ENCODE measurements at places on chromosomes 11 and 22.

GRCh38 chr11:101741061-101741460 lies 157.3 kb upstream of the TRPC6 start:
- DNase-seq = no peak

DNA sequence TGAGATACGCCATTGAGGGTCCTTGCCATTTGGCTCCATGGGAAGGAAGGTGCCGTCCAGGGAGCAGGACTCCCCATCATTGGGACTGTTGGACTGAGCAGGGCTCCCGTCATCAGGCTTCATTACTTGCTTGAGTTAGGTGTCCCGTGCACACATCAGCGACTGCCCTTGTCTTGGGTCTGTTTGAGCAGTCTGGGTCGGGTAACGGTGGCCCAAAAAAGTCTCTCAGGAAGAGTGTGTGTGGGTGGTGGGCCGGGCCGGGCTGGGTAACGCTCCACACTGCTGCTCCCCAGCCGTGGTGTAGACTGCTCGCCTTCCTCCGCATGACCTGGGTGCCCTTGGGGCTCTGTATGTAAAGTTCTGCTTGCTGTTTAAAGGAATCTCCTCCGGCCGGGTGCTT lies 293.5 kb downstream of the TBC1D22A start:
- no peak for DNase-seq

DNA sequence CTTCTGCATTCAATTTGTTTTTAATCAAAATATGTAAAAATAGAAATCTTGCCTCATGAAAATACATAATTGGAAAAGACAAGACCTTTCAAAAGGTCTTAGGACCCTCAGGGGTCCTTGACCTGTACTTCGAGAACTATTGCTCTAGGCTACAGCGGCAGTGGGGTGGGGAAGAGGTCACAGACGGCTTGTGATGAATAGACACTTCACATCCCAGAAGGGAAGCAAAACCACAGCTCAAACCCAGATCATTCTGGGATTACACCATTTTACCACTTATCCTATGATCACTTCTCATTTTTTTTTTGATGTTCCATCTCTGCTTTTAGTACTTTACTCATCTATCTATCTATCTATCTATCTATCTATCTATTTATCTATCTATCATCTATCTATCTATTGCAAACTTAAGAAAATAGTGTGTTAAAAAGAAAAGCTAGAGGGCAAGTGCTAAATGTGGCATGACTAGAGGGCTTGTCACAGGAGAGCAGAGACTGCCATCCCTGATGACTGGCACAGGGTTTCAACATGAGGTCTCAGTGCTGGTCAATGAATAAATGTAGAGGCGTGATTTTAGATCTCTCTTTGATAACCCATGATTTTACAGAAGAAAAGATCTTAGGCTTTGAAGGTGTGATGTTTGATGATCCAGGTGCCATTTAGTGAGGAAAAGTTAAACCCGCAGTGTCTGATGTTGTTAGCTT lies 37.1 kb downstream of the RNF141 start:
- no peak for DNase-seq

DNA sequence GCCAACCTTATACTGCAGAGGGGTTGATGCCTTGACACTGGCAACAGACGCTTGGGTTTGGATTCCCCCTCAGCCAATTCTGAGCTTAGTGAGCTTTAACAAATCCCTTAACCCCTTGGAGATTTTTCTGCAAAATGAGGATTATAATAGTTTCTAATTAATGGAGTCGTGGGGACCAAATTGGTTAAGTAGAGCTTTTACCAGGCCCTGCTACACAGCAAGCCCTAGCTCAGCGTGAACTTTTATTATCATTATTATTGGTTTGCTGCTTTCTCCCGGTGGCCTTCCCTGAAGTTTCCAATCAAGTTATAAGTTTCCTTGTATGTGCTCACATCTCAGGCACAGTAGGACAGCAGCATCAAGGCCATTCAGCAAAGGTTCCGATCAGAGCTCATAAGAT lies 156.6 kb upstream of the GUCY1A2 start:
- DNase-seq = no peak

GRCh38 chr22:37865510-37865909 lies 16.3 kb downstream of the EIF3L start:
- DNase-seq = no peak
